ENCODE measurements at places on chromosomes 5 and 9. TPM values are rescaled to one million over a fixed set of nuclear protein-coding genes. Genes with fewer than 3 reads are reported as not detected.

BTNL3 gene
- total RNA-seq = not detected

NR2F1-AS1 gene
- total RNA-seq = not detected

IGIP gene
- 1.5 TPM for total RNA-seq

MEIKIN gene
- not detected for total RNA-seq

C7 gene
- total RNA-seq = not detected

SLC27A6 gene
- not detected for total RNA-seq

ABL1 gene
- total RNA-seq = 33.7 TPM

MYMK gene
- not detected for total RNA-seq

- peaks cover 5% of the 10 kb centered on the region for H3K4me1 ChIP-seq
- H3K36me3 ChIP-seq = peaks cover 29% of the 10 kb centered on the region
- DNase-seq = no peak
- no peak overlapping the region for H3K4me3 ChIP-seq
- no peak overlapping the region for H3K27ac ChIP-seq
Observed at GRCh38 chr5:111364992-111365391, 140.8 kb downstream of the CAMK4 start.

DNA sequence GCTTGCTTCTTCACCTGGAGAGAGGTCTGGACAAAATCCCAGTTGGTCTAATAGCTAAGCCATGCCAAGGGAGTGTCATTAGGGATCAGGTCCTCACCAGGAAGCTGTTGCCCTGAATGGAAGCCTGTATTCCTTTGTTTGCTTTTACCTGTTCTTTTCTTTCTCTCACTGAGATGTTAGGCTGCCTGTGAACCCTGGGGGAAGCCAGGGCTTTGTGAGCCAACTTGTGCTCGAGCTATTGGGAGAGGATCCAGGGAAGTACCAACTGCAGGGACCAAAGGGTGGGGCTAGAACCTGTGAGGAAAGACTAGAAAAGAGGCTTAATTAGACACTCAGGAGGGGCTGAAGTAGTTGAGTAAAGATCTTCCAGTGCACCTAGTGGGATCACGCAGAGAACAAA is 451.2 kb upstream of the TLE4 start:
- no peaks in the 10 kb centered on the region for H3K36me3 ChIP-seq
- H3K27me3 ChIP-seq = no peaks in the 10 kb centered on the region
- H3K27ac ChIP-seq = no peak overlapping the region
- no peak overlapping the region for H3K4me3 ChIP-seq

GRCh38 chr5:113435575-113435974 is 786 bp upstream of the TSSK1B start:
- no peaks in the 10 kb centered on the region for H3K27me3 ChIP-seq
- H3K36me3 ChIP-seq = no peaks in the 10 kb centered on the region
- no peak overlapping the region for H3K4me3 ChIP-seq
- DNase-seq = no peak
- H3K27ac ChIP-seq = no peak overlapping the region
- no peaks in the 10 kb centered on the region for H3K4me1 ChIP-seq

DNA sequence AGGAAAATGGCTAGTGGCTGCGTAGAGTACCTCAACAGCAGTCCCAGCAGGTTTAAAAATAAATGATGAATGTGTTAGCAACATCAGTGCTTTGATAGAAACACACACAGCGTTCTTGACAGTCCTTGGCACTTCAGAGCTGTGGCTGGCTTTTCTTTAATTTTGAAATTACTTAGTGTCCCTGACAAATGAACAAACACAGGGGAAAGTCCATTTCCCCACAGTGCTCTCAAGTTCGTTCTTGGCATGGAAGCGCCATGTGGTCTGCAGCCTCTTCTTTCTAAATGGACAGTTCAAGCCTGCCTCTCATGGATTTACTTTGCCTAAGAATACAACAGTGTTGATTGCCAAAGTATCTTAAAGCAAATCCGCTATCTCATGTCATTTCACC is 102.2 kb downstream of the ADAMTS12 start:
- no peak overlapping the region for H3K4me3 ChIP-seq
- H3K4me1 ChIP-seq = no peaks in the 10 kb centered on the region
- no peaks in the 10 kb centered on the region for H3K36me3 ChIP-seq
- peaks cover 3% of the 10 kb centered on the region for H3K27me3 ChIP-seq
- H3K27ac ChIP-seq = no peak overlapping the region

GRCh38 chr9:80690349-80690939 is 998.9 kb downstream of the TLE1 start:
- H3K27me3 ChIP-seq = no peaks in the 10 kb centered on the region
- no peaks in the 10 kb centered on the region for H3K4me1 ChIP-seq
- DNase-seq = no peak
- H3K27ac ChIP-seq = no peak overlapping the region
- no peak overlapping the region for H3K4me3 ChIP-seq

GRCh38 chr9:97980918-97981845 is 2.0 kb upstream of the ANP32B start:
- no peak overlapping the region for H3K4me3 ChIP-seq
- no peak overlapping the region for H3K27ac ChIP-seq
- no peaks in the 10 kb centered on the region for H3K27me3 ChIP-seq
- DNase-seq = no peak

GRCh38 chr9:114207034-114207810 is 51.9 kb downstream of the COL27A1 start:
- H3K4me3 ChIP-seq = no peak overlapping the region
- no peak overlapping the region for H3K27ac ChIP-seq
- DNase-seq = no peak
- no peaks in the 10 kb centered on the region for H3K4me1 ChIP-seq
- H3K27me3 ChIP-seq = no peaks in the 10 kb centered on the region
- H3K36me3 ChIP-seq = no peaks in the 10 kb centered on the region

DNA sequence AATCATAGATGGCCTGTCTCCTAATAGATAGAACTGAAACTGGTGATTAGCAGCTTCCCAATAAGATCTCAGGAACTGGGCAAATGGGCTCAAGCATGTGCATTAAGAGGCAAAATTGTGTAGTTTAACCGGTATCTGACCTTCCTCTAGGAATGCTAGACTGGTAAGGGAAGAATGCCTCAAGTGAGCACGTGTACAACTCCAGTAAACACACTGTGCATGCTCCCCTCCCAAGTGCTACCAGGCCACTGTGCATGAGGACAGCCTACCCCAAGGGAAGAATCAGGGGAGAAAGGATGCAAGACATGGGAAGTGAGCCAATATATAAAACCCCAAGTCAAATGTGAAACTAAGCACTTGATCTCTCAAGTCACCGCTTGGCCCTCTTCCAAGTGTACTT is 1157.4 kb upstream of the CDH18 start:
- no peaks in the 10 kb centered on the region for H3K36me3 ChIP-seq
- H3K4me3 ChIP-seq = no peak overlapping the region
- H3K4me1 ChIP-seq = no peaks in the 10 kb centered on the region
- no peaks in the 10 kb centered on the region for H3K27me3 ChIP-seq

GRCh38 chr9:71384343-71384742 is 262.9 kb upstream of the TRPM3 start:
- no peak overlapping the region for H3K27ac ChIP-seq
- no peaks in the 10 kb centered on the region for H3K4me1 ChIP-seq
- DNase-seq = no peak

- no peaks in the 10 kb centered on the region for H3K4me1 ChIP-seq
- no peaks in the 10 kb centered on the region for H3K27me3 ChIP-seq
- DNase-seq = no peak
- H3K36me3 ChIP-seq = no peaks in the 10 kb centered on the region
- H3K27ac ChIP-seq = no peak overlapping the region
- H3K4me3 ChIP-seq = no peak overlapping the region
Observed at GRCh38 chr5:122972877-122973276, 63.6 kb downstream of the PPIC start.

DNA sequence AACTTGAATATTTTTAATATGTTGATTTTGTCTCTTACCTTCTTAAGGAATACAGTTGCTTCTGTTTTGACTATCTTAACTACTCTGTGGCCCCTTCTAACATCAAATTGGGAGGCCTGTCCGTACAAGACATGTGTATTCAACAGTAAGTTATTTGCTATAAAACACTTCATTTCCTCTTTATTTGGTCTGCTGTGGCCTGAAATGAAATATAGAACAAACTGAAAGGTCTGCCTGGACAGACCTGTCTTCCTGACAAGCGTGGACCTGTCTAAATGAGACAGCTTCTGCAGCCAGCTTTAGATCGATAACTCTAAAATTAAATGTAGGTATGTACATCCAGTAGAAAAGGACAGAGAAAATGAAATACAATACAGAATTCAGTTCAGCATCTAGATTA is 2.2 kb upstream of the LPAR1 start:
- no peak overlapping the region for H3K4me3 ChIP-seq
- H3K36me3 ChIP-seq = no peaks in the 10 kb centered on the region
- H3K4me1 ChIP-seq = peaks cover 2% of the 10 kb centered on the region
- H3K27ac ChIP-seq = no peak overlapping the region
- peaks cover 29% of the 10 kb centered on the region for H3K27me3 ChIP-seq
- DNase-seq = no peak

DNA sequence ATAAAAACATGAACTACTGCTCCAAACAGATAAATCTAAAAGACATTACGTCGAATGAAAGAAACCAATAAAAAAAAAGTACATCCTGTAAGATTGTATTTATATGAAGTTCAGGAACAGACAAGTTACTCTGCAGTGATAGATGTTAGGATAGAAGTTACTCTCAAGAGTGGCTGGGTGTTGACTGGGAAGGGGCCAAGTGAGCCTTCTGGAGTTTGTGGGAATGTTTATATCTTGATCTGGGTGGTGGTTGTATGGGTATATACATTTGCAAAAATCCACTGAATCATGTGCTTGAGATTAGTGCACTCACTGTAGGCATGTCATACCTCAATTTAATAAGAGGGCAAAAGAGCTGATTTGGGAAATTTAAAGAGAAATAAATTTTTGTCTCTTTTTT is 485.8 kb downstream of the ARHGEF28 start:
- no peaks in the 10 kb centered on the region for H3K27me3 ChIP-seq
- H3K4me1 ChIP-seq = no peaks in the 10 kb centered on the region
- H3K4me3 ChIP-seq = no peak overlapping the region

DNA sequence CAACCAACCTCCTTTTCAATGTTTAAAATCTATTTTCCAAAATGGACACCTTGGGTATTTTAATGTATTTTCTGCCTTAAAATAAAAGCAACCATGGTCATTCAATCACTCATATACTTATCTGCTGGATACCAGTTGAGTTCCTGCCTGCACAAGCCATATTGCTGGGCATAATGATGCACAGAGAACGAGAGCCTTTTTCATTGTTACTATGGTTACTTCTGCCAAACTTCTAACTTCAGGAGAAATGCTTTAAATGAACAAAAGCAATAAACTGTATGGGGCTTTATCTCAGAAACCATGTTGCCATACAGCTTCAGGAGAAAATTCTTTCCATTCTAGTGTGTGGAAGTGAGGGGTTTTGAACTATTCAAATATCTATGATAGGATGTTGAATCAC is 269.5 kb downstream of the GABRB2 start:
- H3K4me3 ChIP-seq = no peak overlapping the region
- H3K27me3 ChIP-seq = no peaks in the 10 kb centered on the region
- DNase-seq = no peak
- no peaks in the 10 kb centered on the region for H3K4me1 ChIP-seq
- no peaks in the 10 kb centered on the region for H3K36me3 ChIP-seq

DNA sequence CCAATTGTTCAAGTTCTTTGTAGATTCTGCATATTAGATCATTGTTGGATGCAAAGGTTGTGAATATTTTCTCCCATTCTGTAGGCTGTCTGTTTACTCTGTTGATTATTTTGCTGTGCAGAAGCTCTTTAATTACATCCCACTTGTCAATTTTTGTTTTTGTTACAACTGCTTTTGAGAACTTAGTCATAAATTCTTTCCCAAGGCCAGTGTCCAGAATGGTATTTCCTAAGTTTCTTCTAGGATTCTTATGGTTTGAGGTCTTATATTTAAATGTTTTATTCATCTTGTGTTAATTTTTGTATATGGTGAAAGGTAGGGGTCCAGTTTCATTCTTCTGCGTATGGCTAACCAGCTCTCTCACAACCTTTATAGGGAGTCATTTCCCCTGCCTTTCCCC is 116.5 kb downstream of the CPLANE1 start:
- H3K36me3 ChIP-seq = peaks cover 4% of the 10 kb centered on the region
- no peaks in the 10 kb centered on the region for H3K4me1 ChIP-seq
- no peak overlapping the region for H3K4me3 ChIP-seq
- no peak for DNase-seq
- no peak overlapping the region for H3K27ac ChIP-seq

GRCh38 chr5:93789173-93790067 is 48.0 kb upstream of the POU5F2 start:
- no peaks in the 10 kb centered on the region for H3K4me1 ChIP-seq
- H3K36me3 ChIP-seq = no peaks in the 10 kb centered on the region
- no peak for DNase-seq
- no peak overlapping the region for H3K4me3 ChIP-seq
- no peaks in the 10 kb centered on the region for H3K27me3 ChIP-seq

DNA sequence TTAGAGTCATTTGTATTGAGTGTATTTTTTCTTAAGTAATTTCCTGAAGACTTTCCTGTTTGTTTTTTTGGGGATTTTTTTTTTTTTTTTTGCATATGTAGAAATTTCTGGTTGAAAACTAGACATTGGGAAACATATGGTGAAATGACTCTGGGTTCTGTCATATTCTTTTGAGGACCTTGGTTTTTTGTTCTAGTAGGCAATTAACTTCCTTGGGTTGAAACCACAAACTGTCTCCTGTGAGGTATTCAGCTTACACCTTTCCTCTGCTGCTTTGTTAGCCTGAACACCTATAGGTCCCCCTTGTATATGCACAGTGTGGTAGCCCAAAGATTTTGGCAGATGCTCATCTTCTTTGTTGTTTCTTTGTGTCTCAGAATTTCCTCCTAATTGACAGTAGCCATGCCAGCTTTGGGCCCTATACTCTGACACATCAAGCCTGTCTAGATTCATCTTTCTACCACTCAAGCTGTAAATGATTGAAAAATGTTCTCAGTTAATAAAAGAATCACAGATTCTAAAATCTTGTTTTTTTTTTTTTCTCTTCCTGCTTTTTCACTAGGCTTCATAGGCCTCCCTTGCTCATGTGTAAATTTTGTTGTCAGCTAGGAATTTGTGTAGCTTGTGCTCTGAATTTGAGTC is 140.6 kb downstream of the COMMD10 start:
- no peaks in the 10 kb centered on the region for H3K4me1 ChIP-seq
- no peaks in the 10 kb centered on the region for H3K27me3 ChIP-seq
- no peak overlapping the region for H3K4me3 ChIP-seq
- peaks cover 6% of the 10 kb centered on the region for H3K36me3 ChIP-seq
- no peak for DNase-seq

DNA sequence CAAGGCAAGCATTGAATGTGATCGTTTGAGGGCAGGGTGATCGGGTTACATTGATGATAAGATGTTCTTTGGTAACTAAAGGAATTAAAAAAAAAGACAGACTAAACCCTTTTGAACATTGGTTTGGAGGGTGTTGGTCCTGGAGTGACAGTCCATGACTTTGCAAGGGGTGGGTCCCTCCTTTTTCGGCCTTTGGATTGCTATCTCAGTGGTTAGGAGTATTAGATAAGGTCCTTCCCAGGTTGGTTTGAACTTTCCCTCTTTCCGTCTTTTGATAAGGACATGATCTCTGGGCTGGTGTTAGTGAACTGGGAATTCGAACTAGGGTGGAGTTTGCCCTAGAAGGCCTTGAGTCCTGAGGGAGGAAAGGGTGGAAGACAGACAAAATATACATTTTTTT is 5.4 kb upstream of the ABO start:
- no peak for DNase-seq
- no peak overlapping the region for H3K4me3 ChIP-seq
- H3K36me3 ChIP-seq = no peaks in the 10 kb centered on the region
- no peak overlapping the region for H3K27ac ChIP-seq
- peaks cover 5% of the 10 kb centered on the region for H3K27me3 ChIP-seq
